Gastroesophageal sphincter (tissue), 4 donors: ENCODE measurements at places on chromosomes 3 and 15. TPM values are rescaled to one million over a fixed set of nuclear protein-coding genes. Genes with fewer than 3 reads are reported as not detected.
A peak's percentile ranks its signal among the peaks of the same experiment; 100 is the strongest.

DNA sequence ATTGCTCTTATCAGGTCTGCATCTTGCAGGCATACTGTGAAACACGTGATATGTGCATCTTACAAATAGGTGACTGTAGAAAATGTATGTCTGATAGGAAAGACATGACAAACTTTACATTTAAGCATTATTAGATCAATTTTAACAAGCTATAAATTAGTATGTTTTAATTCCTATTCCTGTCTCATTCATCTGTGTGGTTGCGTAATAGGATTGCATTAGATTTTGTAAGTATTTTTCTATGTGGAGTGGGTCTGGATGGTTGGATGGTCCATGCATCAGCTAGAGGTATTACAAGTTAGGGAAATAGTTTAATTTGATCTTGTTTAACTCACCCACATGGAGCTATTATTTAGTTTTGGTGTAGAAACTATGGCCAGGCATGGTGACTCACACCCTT lies 18.8 kb downstream of the ASTE1 start:
- H3K4me3 ChIP-seq, result no peak overlapping the region
- ATAC-seq, result no peak
- H3K27me3 ChIP-seq, result no peaks in the 10 kb centered on the region
- H3K36me3 ChIP-seq, result peaks cover 81% of the 10 kb centered on the region
- no peak overlapping the region for H3K27ac ChIP-seq

GRCh38 chr3:190051641-190052040 lies 69.1 kb downstream of the P3H2 start:
- H3K27me3 ChIP-seq, result no peaks in the 10 kb centered on the region
- no peak overlapping the region for H3K27ac ChIP-seq
- peaks cover 12% of the 10 kb centered on the region for H3K4me1 ChIP-seq
- no peak for ATAC-seq

DNA sequence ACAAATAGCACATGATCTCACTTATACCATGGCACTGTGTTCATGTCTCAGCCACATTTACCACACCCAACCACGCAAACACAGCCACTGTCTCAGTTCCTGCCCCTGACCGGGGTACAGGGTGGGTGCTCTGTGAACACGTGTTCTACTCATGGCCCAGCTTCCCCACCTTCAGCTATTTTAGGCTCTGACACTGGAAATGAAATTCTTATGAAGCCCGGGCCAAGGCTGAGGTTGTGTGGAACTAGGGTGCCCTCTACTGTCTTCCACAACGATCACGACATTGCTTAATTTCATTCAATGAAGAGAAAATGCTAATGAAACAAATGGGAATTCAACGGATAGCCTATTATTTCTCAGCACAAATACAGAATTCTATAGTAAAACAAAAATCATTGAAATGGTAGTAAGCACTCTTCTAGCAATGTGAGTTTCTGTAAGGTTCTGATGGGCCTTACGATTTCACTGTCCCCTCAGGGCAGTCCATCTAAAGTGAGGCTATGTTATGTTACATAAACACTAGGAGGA lies 2.1 kb upstream of the GABRA5 start:
- no peak overlapping the region for H3K4me3 ChIP-seq
- no peaks in the 10 kb centered on the region for H3K36me3 ChIP-seq
- peaks cover 36% of the 10 kb centered on the region for H3K27me3 ChIP-seq
- peaks cover 30% of the 10 kb centered on the region for H3K4me1 ChIP-seq

GRCh38 chr3:48289659-48290058 lies 43.8 kb downstream of the SPINK8 start:
- no peaks in the 10 kb centered on the region for H3K27me3 ChIP-seq
- no peaks in the 10 kb centered on the region for H3K4me1 ChIP-seq
- no peak overlapping the region for H3K27ac ChIP-seq
- H3K4me3 ChIP-seq, result no peak overlapping the region
- no peak for ATAC-seq

DNA sequence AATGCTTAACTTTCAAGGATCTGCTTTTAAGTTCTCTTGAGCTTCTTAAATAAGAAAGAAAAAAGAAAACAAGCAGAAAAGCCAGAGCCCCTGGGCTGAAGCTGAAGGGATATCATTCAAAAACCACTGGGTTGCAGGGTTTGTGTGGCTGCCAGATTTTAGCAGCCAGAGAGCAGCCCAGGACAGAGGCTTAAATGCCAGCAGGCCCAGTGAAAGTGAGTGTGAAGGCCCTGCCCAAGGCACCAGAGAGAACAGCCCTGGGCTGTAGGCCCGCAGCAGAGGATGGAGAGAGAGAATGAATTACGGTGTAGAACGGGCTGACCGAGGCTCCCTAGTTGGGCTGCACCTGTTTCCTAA lies 106.3 kb upstream of the BOC start:
- peak overlapping the region; percentile 5 for H3K27ac ChIP-seq
- no peaks in the 10 kb centered on the region for H3K4me1 ChIP-seq
- ATAC-seq, result peak; percentile 73
- no peak overlapping the region for H3K4me3 ChIP-seq
- H3K27me3 ChIP-seq, result no peaks in the 10 kb centered on the region

DNA sequence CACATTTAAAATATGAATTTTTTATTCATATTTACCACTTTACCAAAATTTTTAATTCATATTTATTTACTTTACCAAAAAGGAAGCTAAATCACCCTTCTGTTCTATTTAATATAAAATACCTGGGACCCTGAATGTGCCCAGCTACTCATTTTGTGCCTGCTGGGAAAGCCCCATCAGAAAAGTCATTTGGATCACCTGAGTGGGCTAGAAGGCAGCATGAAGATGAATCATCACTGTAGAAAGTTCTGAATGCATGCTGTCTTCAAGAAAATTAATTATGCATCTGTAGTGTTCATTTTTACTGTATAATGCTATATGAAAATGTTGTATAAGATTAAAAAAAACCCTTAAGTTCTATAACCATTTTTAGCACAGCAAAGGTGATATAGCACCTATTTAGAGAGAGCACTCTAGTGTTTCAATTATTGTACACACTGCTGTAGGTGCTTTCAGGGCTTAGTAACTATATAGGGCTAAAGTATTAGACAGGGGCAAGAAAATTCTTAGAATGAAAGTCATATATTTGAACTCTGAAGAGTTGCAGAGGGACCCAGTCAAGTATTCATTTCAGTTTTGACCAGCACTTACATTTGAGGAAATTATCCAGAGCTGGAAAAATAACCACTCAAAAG lies 175.1 kb downstream of the NFKBIZ start:
- no peak overlapping the region for H3K27ac ChIP-seq
- H3K4me1 ChIP-seq, result no peaks in the 10 kb centered on the region
- no peak for ATAC-seq
- H3K36me3 ChIP-seq, result no peaks in the 10 kb centered on the region
- H3K27me3 ChIP-seq, result no peaks in the 10 kb centered on the region

GRCh38 chr15:89907289-89907688 lies 5.5 kb downstream of the ARPIN start:
- no peak overlapping the region for H3K4me3 ChIP-seq
- no peaks in the 10 kb centered on the region for H3K36me3 ChIP-seq
- no peak overlapping the region for H3K27ac ChIP-seq
- no peak for ATAC-seq

DNA sequence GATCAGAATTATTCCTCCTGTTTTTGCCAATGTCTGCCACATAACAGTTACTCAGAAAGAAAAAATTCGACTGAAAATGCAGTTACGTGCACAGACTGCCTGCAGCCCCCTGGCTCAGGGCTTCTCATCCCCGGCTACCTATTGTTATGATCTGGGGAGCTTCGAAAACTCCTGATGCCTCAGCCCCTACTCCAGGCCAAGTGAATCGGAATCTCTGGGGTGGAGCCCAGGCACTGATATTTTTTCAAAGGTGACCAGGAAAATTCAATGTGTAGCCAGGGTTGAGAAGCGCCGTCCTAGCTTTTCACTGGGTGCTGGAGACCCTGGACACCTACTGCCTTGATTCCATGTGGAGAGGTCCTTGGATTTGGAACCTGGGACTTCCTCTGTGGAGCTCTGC lies 8.5 kb downstream of the ADAMTS17 start:
- no peak overlapping the region for H3K4me3 ChIP-seq
- H3K36me3 ChIP-seq, result peaks cover 19% of the 10 kb centered on the region
- H3K27ac ChIP-seq, result no peak overlapping the region
- H3K4me1 ChIP-seq, result peaks cover 18% of the 10 kb centered on the region

DNA sequence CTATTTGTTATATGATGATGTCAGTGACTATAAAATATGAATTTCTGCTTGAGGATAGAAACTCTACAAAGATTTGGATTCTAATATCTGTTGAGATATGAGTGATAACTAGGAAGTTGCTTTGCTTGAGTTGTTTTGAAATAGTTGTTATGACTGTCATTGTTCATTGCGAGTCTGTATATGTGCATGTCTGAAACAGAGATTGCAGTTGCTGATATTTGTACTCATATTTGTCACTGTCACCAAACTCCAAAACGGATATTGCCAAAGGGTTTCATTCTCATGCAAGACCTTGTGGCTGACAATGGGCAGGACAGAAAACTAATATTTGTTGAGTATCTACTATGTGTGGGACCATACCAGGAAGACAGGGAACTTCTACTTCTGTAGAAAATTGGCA lies 240.2 kb downstream of the CD47 start:
- peaks cover 8% of the 10 kb centered on the region for H3K4me1 ChIP-seq
- no peaks in the 10 kb centered on the region for H3K27me3 ChIP-seq
- no peak overlapping the region for H3K4me3 ChIP-seq
- ATAC-seq, result no peak

DNA sequence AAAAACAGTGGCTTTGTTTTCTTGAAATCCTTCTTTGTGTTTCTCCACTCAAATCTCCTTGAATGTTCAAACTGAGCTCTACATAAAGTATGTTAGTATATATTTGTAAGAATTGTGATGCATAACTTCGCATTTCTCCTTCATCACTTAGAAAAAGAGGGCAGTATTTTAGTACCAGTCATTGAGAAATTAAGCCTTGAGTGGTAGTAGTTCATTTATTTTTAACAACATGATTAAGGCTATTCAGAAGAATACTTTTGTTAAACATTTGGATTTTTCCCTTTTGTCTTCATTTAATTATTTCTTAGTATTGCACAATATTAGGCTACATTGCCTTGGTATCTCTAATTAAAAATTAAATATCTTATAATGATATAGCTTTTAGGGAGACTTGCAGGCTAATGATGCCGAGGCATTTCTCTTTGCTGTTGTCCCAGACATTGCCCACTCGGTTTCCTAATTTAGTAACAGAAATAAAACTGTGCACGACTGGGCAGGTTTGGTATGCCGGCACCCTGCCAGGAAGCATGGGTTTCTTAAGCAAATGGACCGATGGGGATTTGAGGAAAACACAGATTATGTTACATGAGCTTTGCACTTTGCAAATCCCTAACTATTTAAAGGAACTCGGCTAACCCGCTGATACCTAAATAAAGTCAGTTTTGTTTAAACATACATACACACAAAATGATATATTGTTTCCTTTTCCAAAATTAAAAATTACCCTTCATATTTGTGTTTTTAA lies 54.7 kb downstream of the LRRC28 start:
- ATAC-seq, result no peak
- no peaks in the 10 kb centered on the region for H3K27me3 ChIP-seq
- no peak overlapping the region for H3K4me3 ChIP-seq
- H3K36me3 ChIP-seq, result no peaks in the 10 kb centered on the region

DNA sequence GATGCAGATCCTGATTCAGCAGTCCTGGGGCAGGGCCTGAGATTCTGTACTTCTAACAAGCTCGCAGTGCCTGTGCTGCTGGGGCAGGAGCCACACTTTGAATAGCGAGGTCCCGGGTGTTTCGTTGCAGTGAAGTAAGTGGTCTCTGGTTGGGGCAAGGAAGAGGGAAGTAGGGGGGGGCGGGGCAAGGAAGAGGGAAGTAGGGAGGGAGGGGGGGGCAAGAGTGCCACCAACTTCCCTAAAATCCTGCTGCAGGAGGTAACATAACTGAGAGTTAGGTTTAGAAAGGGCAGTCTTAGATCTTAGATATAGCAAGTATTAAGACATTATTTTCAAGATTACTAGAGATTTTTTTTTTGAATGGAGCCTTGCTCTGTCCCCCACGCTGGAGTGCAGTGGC lies 35.5 kb downstream of the CRTAP start:
- H3K36me3 ChIP-seq, result peaks cover 20% of the 10 kb centered on the region
- H3K27me3 ChIP-seq, result no peaks in the 10 kb centered on the region
- no peaks in the 10 kb centered on the region for H3K4me1 ChIP-seq
- ATAC-seq, result peak; percentile 19
- no peak overlapping the region for H3K27ac ChIP-seq

DNA sequence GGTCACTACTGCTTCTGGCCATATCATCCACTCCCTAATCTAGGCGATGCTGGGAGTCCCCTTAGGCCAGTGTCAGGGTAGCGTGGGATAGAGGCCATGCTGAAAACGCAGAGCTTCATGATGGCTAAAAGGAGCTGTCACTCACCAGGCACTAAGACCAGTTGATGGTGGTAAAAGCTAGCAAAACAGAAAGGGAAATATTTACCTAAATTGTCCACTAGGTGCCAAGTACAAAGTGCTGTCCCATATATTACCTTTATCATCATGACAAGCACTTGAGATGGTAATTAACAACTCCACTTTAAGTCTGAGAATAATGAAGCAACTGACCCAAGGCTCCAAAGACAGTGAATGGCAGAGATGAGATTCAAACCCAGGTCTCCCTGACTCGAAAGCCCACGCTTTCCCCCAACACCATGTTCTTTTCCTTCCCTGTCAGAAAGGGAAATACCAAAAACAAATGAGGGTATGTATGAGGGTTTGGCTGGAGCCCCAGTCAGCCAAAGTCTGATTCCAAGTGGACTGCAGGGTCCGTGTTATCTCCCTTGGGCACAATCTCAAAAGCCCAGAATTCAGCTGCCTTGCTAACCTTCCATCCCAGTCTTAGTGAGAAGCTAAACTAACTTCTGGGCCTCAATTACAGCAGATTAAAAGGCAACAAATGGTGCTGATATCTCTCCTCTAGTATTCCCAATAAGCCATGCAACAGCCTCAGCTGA lies 84.7 kb downstream of the RBPMS2 start:
- peaks cover 55% of the 10 kb centered on the region for H3K4me1 ChIP-seq
- peak overlapping the region; percentile 8 for H3K27ac ChIP-seq
- H3K36me3 ChIP-seq, result peaks cover 62% of the 10 kb centered on the region
- no peak for ATAC-seq
- no peaks in the 10 kb centered on the region for H3K27me3 ChIP-seq

- no peaks in the 10 kb centered on the region for H3K27me3 ChIP-seq
- H3K27ac ChIP-seq, result no peak overlapping the region
- no peak overlapping the region for H3K4me3 ChIP-seq
- no peak for ATAC-seq
- H3K4me1 ChIP-seq, result no peaks in the 10 kb centered on the region
- H3K36me3 ChIP-seq, result peaks cover 6% of the 10 kb centered on the region
These were observed 44.6 kb downstream of the ARHGAP31 start for GRCh38 chr3:119338754-119339153.

DNA sequence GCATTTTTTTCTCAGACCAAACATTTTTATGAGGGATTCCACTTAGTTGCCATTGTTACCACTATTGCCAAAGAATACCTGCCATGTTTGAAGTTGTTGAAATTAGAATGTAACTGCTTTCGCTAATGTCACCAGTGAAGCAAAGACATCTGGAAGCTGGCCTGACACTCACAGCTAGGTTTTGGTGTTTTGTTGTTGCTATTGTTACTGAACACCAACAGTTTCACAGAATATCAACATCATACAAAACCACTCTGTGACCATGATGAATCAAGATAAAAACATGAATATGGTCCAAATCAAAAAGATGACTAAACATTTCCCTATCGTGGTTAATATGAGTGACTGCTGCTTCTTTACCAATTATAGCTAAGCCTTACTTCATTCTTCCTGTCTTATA lies 6.9 kb upstream of the CFAP20DC start:
- no peaks in the 10 kb centered on the region for H3K36me3 ChIP-seq
- H3K4me3 ChIP-seq, result no peak overlapping the region
- no peaks in the 10 kb centered on the region for H3K4me1 ChIP-seq
- no peaks in the 10 kb centered on the region for H3K27me3 ChIP-seq

The CADM2 gene
- total RNA-seq, result 10.1 TPM

The CACNA2D3 gene
- 6.5 TPM for total RNA-seq

The TGM4 gene
- total RNA-seq, result not detected

The SLC9C1 gene
- not detected for total RNA-seq

The MESP2 gene
- total RNA-seq, result not detected

The STRIT1 gene
- total RNA-seq, result not detected

The CRYGS gene
- 0.39 TPM for total RNA-seq

The ISLR gene
- total RNA-seq, result 110 TPM

The ITIH1 gene
- total RNA-seq, result not detected

The CLASP2 gene
- total RNA-seq, result 45.3 TPM
